ENCODE measurements at places on chromosomes 1 and 21. TPM values are rescaled to one million over a fixed set of nuclear protein-coding genes. Genes with fewer than 3 reads are reported as not detected.

DNA sequence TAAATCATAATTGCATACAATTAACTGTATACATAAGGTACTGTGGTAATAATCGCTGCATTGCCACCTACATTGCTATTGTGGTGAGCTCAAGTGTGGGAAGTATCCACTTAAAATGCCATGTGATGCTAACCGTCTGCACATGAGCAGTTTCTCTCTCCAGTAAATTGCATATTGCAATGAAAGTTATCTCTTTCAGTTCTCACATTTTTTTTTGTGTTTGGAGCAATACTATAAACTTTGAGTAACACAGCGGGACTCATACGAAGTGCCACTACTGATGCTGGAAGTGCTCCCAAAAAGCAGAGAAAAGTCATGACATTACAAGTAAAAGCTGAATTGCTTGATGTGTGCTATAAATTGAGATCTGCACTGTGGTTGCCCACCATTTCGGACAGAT is 38.5 kb downstream of the DISC1 start:
- no peak for DNase-seq

GRCh38 chr21:42219606-42220137 is 732 bp downstream of the ABCG1 start:
- no peak for DNase-seq

USH2A gene
- total RNA-seq: under 0.01 TPM

DNA sequence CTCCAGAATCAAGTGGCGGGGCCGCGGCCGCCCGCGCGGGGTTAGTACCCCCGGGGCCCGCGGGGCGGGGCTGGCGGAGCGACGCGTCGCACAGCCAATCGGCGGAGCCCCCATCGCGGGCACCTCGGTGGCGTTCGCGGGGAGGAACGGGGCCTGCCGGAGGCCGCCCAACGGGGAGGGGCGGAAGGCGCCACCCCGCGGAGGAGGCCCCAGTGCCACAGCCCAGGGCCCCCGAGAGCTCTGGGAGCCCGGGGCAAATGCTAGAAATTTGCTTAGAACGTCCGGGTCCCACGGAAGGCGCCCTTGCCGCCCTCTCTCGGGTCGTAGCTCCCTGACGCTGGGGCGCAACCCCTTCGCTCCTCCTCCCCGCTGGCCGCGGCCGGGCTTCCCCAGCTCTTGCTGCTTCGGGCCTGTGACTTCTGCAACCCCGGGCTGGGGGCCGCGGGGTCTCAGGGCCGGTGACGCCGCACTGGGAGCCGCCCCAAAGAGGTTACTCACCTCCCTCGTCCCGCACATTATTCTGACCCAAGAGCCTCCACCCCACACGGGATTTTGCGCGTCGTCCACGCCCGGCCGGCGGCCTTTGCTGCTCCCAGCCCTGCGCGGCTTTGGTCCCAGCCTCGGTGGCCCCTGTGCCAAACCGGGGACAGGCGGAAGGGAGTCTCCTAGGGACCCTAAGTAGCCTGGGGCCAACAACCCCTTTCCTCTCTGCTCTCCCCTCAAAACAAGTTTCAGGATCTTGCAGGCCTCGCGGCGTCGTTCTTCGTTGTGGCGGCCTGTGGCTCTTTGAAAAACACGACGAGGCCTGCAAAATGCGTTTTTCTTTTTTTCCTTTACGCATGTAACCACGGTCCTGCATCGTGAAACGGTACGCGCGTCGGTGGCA is at the start of gene RUNX3:
Gene RUNX3 (minus strand): TSS at position 17 of the 886 bp plus-strand sequence. CDS start 408 bp downstream, outside the sequence.
- DNase-seq: peak; percentile 55

DNA sequence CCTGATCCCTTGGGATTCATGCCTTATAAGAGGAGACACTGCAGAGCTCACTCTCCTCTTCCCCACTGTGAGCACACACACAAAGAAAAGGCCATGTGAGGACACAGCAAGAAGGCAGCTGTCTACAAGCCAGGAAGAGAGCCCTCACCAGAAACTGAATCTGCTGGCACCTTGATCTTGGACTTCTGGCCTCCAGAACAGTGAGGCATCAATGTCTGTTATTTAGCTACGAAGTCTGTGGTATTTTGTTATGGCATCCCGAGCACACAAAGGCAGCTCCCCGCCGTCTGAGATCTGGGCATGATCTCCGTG is 47.1 kb upstream of the RPL11 start:
- no peak for DNase-seq

ASCL5 gene
- not detected for total RNA-seq

MARK1 gene
- total RNA-seq: 2.0 TPM

GRCh38 chr21:29114765-29115500 is 15.5 kb upstream of the MAP3K7CL start:
- DNase-seq: peak; percentile 79

DNA sequence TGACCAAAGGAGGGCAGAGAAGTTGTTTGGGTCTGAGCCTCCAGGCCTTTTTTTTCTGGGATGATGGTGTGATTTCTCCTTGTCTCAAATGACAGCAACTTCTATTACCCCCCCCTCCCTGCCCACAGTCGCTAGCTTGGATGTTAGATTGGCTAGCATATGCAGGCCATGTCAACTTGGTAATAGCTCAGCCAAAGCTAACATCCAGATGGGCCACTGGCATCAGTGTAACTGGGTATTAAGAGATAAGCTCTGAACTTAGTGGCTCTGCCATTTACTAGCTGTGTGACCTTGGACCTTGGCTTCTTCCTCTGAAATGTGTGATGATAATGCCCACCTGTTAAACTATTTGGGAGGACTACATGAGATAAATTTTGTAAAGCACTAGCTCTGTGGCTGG is 86.9 kb upstream of the TSPAN2 start:
- no peak for DNase-seq

GRCh38 chr1:173870252-173871075 is 2.3 kb downstream of the ZBTB37 start:
- DNase-seq: no peak

ADAMTS4 gene
- total RNA-seq: not detected

FNDC5 gene
- 1.4 TPM for total RNA-seq

- no peak for DNase-seq
These were observed 148.2 kb upstream of the COL6A1 start for GRCh38 chr21:45833414-45833813.

- DNase-seq: no peak
These were observed 3.7 kb downstream of the PEF1 start for GRCh38 chr1:31640964-31641363.

NBPF4 gene
- not detected for total RNA-seq

DNA sequence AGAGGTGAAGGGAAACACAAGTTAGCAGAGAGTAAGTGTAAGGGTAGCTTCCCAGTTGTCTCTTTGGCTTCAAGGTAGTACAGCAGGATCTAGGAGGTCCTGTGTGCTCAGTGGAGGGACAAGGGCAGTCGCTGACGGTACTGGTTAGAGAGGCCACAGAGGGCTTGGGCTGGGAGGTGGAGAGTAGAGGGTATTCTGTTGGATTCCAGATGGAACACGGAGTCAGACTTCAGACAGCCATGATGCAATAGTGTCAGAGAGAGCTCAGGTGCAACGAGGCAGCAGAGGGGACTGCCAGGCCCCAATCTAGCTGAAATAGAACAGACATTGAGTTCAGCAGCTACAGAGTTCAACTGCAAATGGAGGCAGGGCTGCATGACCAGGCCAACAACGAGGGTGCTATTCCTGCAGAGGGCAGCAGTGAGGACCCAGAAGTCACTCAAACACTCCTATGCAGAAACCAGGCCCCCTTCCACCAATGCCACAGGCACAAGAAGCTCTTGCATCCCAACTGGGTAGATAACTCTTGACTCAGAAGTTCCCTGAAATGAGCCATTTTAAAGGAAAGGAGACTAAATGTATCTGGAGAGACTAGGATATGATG is 325.0 kb upstream of the ESRRG start:
- DNase-seq: no peak
